Amniotic stem cell (primary cell): ENCODE measurements at places on chromosomes 2 and 18.
A peak's percentile ranks its signal among the peaks of the same experiment; 100 is the strongest.

- no peak for DNase-seq
These were observed 289.6 kb downstream of the PARD3B start for GRCh38 chr2:204834716-204835384.

DNA sequence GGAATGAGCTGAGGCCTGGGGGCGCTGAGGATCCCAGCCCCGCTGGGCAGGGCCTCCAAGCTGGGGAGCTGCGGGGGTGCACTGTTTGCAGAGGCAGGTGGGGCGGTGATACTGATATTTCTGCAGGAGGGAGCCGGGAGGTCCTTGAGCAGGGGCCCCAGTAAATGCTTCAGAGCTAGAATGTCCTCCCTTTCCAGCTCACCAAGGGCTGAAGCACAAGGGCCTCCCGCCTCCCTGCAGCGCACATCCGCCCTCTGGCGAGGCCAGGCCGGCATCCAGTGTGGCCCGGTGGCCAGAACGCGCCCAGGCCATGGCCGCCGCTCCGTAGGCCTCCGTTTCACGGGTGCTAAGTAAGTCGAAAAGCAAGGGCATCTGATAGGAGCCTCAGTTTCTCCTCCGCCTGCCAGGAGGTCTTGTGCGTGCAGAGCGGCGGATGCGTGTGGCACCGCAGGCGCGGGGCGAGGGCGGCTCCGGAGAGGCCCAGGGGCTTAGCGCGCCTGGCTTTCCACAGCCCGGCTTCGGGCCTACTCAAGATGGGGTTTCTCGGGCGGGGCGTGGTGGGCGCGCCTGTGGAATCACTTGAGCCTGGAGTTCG lies 29.5 kb upstream of the CHMP1B start:
- no peak for DNase-seq

DNA sequence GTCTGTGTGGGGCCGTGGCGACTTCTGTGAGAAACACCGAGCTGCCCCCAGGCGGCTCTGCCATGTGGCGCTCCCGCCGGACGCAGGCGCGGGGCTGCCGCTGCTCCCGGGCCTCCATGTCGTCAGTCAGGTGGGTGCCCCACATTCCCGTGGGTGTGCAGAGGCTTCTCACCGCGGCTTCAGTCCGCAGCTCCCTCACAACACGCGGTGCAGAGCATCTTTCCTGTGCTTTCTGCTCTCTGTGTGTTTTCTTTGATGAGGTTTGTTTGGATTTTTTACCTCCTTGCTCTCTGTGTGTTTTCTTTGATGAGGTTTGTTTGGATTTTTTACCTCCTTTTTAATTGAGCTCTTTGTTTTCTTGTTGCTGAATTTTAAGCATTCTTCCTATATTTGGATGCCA lies 13.0 kb downstream of the AQP12A start:
- no peak for DNase-seq

GRCh38 chr18:32303400-32303799 lies 113.6 kb downstream of the MEP1B start:
- DNase-seq = no peak

DNA sequence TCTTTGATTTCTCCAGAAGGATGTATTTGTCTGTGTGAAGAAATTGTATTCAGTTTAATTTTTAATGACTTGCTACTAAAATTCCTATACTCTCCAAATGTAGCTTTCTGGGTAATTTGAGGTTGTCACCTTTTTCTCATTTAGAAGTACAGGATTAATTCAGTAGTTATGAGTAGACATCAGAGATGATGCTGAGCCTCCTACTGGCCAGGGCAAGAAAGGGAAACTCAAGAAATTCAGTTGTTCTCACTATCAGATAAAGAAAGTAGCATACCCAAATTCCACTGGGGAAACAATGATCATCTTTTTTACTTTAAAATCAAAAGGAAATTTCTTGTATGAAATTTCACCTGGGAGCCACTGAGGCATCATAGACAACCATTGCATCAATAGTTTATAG lies 199.4 kb downstream of the SATB2 start:
- no peak for DNase-seq

DNA sequence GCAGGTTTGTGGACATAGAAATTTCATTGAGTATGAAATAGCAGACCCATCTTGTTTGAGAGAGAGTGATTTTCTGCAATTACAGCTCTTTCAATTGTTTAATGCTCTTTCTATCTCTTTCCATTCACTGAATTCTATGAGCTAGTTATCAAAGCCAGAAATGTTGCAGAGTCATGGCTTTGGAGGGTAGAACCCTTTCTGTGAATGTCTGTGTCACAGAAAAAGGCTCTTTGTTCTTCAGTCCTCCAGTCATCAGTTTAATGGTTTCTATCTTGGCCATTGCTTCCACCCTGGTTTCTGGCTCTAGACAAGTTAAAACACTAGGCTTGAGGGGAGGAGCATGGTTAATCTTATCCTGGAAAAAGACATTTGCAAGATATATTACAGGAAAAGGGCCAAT lies 655.0 kb downstream of the STK39 start:
- no peak for DNase-seq

DNA sequence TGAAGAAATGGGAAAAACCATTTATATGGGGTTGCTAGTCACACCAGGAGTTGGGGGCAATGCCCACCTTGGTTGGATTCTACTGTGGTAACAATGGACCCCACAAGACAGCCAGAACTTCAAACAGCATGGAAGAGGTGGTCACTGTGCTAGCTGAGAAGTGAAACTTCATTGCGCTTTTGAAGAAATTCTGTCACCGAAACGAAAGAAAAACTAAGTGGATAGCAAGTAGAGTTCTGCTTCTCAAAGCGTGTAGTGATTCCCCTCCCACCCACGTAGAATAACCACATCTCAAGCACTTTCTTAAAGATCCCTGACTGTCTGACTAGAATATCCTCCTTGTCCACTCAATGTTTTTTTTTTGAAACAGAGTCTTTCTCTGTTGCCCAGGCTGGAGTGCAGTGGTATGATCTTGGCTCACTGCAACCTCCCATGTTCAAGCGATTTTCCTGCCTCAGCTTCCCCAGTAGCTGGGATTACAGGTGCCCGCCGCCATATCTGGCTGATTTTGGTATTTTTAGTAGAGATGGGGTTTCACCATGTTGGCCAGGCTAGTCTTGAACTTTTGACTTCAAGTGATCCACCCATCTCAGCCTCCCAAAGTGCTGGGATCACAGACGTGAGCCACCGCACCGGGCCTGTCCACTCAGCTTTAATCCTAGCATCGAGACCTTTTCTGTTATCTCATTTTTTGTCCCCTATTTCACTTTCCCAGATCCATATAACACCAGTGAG lies 30.1 kb upstream of the CCL20 start:
- DNase-seq = no peak

DNA sequence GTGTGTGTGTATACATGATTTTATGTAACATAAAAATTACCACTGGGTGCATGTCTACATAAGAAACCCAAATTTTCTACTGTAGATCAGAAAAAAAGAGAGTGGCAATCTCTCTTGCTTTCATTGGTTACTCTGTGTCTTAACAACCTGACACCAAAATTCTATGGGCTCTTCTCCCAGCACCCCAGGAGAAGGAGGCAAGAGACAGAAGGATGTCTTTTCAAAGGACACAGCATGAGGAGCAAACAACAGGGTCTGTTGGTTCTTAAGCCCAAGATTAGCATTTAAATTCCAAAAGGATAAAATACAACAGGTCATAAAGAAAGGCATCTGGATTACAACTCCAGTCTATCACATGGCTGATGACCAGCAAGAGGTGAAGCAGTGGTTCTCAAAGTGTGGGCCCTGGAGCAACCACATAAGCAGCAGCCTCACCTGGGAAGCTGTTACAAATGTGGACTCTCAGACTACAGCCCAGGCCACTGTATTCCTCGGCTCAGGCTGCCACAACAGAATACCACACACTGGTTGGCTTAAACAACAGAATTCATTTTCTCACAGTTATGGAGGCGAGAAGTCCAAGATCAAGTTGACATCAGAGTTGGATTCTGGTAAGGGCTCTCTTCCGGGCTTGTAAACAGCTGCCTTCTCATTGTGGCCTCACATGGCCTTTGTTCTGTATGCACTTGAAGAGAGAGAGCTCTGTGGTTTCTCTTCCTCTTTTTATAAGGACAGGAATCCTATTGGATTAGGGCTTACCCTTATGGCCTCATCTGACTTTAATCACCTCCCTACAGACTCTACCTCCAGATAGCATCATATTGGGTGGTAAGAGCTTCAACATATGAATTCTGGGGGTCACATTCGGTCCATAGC lies 79.8 kb upstream of the RNF152 start:
- no peak for DNase-seq

DNA sequence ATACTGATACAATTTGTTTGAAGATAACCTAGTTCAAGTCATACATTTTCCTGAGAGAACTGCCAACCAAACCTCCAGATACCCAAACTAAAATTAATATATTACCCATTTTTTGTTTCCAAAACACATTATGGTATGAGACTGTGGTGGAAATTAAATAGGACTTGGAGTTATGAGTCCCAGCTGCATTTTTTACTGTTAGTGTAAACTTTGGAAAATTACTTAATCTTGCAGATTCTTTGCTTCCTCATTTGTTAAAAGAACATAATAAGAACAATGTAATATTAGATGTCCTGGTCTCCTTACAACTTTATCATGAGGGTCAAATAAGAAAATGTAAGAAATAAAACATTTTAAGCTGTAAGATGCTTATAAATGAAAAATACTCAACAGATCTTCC lies 98.2 kb upstream of the TRIB2 start:
- no peak for DNase-seq

DNA sequence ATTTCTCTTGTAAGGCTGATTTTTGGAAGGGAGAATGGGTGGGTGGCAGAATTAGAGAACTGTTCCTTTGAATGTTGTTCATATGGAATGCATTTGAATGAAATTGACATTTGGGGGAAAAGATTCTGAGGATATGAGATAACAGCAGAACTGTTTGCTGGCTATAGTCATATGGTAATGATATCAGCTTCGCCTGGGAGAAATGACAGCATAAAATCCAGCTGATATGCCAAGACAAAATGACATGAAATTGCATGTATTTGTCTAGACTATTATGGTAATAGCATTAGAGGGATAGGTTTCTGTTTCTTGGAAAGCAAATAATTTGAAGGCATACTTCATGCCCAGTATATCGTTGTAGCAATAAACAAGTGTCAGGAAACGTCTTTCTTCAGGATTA lies 150.8 kb upstream of the SPATS2L start:
- no peak for DNase-seq

DNA sequence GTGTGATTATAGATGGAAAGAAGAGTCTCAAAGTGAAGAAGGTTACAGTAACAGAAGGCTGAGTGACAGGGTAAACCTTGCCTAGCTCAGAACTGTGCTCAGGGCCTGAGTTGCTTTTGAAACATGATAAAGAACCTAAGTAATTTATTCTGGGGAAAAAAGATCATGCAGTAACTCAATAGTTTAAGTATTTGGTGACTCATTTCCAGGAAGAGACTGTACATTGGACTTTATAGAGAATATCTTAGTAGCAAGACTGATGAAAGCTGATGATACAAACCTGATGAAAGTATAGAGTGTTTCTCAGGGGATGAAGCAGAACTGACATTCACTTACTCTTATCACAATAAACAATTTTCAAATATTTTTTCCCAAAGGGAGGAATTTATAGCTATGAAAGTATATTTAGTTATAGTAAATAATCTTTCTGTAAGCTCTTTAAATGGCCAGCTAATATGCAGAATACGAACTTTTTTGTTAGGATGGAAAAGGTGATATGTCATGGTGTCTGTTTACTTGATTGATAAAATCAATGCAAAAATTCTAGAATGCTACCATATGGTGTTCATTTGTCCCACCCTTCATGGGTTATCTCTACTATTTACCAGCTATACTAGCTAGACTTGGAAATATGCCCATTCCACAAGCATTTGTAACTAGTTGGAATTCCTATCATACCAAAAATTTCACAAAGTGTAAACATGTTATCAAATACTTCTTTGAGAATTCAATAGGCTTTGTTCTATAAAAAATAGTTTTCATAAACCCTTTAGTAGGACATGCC lies 1265.5 kb upstream of the ACVR2A start:
- peak; percentile 12 for DNase-seq

DNA sequence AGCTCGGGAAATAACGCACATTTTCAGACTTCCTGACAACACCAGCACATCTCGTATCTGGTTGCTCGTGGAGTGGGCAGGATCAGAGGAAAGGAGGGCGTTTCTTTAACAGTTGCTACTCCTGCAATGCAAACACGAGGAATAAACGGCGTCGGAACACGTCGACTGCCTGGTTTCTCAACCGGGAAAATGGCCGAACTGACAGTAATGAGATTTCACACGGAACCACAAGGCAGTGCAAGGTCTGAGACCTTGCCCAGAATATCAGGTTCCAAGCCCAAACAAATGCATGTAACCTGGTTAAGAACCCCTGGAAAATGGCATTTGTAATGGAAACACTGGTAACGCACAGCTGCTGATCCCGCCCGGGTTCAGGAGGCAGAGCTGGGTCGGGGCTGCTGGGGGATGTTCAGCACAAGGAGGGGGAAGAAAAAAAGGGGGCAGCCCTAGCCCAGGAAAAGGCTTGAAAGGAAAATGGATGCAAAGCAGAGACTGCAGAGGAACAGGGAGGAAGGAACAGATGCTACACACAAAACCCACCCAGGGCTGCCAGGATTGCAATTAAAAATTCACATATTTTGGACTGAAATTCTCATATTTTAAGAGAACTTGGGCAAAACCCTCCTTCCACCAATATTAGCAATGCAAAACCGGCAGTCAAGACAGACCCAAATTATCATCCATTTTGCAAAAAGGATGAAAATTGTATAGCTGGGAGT lies 61.6 kb upstream of the KLHL29 start:
- no peak for DNase-seq

GRCh38 chr2:97714950-97715652 lies 1.7 kb downstream of the ZAP70 start:
- no peak for DNase-seq

DNA sequence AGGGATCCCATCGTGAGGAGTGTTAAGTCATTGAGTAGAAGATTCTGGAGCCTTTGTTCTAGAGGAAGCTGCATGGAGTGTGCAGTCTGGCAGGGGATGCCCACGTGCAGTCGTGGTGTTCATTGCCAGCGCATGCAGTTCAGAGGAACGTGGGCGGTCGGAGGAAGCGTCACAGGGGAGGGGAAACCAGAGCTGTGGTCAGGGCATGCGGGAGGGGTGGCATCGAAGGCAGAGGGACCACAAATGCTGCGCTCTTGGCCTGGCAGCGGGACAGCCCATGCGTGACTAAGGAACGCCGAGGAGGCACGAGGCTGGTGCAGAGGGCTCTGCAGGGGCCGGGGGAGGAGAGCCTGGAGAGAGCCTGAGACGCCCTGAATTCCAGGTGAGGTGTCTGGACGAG lies 141.1 kb downstream of the KLHL29 start:
- DNase-seq = no peak

DNA sequence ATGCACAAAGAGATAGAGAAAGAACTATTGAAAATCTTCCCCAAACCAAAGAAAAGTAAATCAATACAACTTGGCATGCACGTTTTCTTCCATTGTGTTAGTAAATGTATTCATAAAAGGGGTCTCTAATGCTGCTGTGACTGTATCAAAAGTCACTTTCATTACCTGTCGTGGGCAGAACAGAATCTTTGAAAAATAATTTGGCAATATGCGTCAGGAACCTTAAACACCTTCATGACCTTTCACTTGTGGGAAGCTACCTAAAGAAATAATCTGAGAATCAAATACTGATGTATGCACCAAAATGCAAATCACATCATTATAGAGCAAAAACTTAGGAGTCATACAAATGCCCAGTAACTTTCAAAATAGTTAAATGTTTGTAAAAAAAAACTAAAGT lies 105.3 kb downstream of the ARL4C start:
- DNase-seq = no peak

GRCh38 chr2:73984203-73984921 lies at the start of gene TET3:
TET3 (plus strand) TSS chr2:73984910; CDS start chr2:73986404, 1,494 bp downstream.
- DNase-seq = no peak
